Inflammatory macrophage treated with lipopolysaccharide for 4 hours (primary cell): ENCODE measurements at places on chromosomes 2 and 18.
A peak's percentile ranks its signal among the peaks of the same experiment; 100 is the strongest.

DNA sequence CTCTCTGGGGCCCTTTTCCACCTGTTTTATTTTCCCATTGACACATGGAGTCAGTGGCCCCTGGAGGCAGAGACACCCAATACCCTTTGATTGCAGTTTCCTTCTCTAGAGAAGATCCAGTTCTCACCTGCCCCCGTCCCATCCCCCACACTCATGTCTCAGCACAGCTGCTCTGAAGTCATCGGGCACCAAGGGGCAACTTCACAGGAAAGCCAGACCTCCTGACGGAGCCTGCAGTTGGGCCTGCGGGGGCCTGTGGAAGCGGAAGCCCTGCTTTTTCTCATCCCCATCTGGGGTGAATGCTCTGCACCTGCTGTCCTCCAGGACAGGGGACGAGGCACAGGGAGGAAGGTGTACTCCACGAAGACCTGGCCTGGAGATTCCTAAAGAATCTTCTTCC lies 308.3 kb upstream of the EPAS1 start:
- no peak for DNase-seq

DNA sequence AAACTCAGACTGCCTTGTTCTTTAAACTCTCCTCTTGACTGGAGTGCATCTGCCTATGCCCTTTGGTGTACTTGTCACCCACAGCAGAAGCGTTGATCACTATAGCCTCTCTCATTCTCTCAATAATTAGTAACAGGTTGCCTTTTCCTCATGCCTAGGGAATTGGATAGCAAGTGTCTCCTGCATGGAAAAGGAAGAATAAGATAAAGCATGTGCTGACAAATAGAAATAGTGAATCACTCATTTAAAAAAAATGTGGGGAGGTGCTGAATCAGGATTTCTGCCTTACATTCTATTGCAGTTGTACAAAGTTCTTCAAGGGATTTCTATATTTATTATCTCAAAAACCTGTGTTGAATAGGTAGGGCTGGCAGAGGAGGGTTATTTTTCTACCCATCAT lies 323.0 kb downstream of the TXNL1 start:
- DNase-seq = no peak

DNA sequence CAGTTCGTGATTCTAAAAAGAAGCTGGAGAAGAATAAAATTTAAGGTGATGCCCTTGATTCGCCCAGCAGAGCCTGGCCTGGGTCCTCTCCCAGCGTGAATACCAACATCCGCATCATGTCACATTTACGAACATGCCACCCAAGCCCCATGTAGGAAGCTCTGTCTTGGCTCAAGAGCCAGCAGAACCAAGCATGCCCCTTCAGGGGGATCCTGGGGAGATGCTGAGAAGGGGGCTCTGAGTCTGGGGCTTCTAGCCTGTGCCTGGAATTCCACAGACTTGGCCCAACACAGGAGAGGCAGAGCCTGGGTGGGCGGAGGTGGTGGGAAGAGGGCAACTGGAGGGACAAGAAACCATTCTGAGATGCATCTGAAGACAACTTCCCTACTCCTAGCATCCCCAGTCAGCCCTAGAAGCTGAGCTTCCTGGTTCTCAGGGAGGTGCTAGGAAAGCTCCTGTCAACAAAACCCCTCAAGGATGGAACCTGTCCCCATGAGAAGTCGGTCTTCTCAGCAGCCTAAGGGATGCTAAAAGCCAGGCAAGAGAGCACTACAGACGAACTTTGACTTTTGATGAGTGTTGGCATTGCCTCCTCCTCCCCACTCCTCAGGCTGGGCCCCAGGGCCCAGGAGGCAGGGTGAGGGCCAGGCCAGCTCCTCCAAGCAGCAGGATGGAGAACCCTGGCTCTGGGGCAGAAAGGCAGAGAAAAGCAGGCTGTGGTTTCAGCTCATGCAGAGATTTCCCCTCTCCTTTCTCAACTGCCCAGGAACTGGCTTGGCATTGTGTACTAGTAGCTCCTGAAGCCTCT lies 57.9 kb downstream of the POLR1A start:
- no peak for DNase-seq

DNA sequence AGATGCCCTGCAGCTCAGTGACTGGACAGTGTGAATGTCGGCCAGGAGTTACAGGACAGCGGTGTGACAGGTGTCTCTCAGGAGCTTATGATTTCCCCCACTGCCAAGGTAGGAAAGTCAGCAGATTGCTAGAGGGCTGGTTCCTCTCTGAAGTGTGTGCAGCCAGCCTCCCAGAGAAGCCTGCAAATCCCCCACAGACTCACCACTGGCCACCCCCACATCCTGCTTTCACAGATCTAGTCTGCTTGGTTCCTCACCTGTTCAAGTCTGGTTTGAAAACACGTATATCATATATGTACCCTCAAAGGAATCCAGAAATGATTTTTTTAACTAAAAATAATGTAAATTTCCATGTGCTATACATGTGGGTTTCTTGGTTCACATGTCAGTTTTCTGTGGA lies 121.1 kb downstream of the LAMA3 start:
- no peak for DNase-seq

DNA sequence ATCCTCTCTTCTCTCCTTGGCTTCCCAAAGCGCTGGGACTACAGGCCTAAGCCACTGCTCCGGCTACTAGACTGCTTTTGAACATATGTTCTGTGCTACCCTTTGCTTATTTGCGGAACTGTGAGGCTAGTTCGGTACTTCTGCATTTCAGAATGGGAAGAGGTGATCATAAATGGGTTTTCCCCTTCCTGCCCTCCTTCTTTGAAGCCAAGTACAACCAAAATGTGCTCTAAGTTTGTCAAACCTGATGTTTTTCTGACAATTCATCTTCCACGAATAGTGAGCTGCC lies 1.7 kb upstream of the ESCO1 start:
- DNase-seq = peak; percentile 79

DNA sequence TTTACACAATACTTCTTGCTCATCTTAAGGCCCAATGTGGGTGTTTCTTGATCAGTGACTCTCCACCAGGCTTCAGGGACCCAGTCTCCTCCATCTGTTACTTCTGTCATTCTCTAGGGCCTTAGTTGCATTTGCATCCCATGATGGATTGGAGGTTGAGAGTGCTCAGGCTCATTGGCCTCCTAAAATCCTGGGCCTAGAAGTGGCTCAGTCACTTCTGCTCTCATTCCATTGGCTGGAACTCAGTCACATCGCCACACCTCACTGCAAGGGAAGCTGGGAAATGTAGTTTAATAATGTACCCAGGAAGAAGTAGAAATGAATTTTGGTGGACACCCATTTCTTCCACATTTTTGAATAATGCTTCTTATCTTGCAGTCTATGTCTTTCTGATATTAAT lies 223.5 kb downstream of the HRH4 start:
- DNase-seq = no peak

GRCh38 chr2:96907115-96908041 lies 37.5 kb upstream of the SEMA4C start:
- no peak for DNase-seq

DNA sequence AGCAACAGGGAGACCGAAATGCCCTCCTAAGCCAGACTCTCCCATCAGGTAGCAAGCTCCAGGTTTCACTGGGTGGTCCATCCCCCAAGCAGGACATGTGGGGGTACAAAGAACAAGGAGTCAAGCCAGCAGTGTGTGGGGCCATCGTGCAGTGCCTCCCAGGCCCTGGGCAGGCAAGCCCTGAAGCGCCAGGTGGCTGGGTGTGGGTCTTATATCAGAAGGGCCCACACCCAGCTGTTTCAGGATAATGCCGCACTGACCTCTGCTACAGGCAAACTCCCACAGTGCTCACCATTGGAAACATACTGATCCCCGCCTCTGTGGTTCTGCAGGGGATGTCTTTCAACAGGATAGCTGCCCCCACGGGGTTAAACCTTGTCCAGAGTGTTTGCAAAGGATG lies 174.2 kb upstream of the SMAD2 start:
- DNase-seq = no peak

DNA sequence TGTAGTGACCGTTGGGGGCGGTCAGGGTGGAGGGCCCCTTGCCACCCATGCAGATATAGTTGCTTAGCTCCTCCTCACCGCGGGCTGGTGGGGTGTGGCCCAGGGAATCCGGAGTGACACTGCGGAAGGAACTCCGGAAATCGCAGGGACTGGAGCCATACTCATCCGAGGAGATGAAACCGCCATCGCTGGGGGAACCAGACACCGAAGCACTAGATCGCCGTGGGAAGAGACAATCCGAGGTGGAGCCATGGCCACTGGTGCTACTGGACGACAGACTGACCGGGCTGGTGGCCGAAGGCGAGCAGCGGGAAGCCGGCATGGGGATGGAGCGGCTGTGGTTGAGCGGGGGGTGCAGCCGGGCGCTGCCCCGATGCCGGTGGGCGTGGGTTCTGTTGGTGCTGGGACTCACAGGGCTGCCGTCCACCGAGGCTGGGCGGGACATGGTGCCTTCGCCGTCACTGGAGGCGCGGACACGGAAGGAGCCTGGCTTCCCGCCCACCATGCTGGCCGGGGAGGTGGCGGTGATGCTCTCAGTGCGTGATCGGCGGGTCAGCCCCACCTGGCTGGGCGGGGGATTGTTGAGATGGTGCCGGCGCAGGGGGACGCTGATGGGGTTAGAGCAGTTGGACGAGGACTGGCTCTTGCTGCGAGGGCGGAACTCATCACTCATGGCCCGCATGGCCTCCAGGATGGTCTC lies 2.2 kb downstream of the IRS1 start:
- DNase-seq = no peak

GRCh38 chr18:2948038-2948437 lies 64.9 kb downstream of the LPIN2 start:
- DNase-seq = peak; percentile 38

GRCh38 chr2:199979832-199980628 lies 24.6 kb downstream of the MAIP1 start:
- DNase-seq = peak; percentile 79

- DNase-seq = no peak
Observed at GRCh38 chr2:217262911-217263310, 403.0 kb upstream of the TNP1 start.

DNA sequence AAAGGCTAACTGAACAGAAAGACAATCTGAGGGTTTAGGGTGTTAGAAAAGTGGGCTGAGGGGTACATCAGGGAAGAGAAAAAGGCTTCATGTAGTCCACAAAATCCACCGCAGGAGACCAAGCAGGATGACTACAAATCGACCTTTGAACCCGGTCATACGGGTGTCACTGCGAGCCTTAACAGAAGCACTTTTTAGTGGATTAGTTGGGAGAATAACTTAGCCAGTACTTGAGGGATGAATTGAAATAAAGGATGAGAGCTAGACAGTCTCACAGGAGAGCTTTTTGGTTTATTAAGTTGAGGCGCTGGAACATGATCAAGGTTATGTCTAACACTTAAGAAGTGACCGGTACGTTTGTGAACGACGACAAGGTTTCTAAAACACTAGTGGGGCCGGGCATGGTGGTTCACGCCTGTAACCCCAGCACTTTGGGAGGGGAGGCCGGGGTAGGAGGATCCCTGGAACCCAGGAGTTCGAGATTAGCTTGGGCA lies 217.7 kb downstream of the MCFD2 start:
- no peak for DNase-seq

DNA sequence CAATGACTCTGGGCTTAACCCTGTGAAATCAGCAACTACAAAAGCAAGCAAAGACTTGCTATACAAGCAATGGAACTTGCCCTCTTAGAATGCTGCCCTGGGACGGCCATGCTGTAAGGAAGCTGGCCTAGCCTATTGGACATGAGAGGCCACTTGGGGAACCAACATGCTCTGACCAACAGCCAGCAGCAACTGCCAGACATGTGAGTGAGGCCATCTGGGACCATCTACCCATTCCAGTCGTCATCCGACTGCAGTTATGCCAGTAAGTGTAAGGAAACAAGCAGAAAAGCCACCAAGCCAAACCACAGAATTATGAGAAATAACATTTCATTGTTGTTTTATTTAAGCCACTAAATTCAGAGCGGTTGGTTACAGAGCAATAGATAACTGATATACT lies 40.9 kb downstream of the CLASP1 start:
- DNase-seq = no peak

GRCh38 chr2:48733067-48733503 lies 22.4 kb downstream of the LHCGR start:
- no peak for DNase-seq

DNA sequence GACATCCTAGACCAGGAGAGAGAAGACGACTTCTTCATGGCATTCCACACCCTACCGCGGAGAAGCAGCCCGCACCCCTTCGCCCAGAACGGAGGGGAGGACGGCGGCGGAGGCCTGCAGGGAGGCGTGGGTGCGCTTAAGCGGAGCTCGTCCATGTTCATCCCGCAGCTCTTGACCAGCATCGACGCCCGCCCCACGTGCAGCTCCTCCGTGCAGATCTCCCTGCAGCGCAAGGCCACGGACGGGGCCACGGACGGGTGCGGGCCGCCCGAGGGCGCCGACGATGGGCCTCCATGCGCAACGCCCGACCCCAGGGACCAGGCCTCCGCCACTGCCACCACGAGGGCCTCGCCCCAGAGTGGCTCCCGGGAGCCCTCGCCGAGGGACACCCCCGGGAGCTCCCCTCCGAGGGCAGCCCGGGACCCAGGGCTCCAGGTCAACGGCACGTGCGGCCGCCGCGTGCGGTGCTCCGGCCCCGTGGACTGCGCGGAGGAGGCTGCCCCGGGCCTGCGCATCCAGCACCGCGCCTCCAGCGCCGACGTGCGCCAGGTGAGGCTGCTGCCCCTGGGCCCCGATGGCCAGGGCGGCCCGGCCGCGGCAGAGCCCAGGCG lies 211.8 kb downstream of the NEDD4L start:
- DNase-seq = no peak

GRCh38 chr2:226583715-226584114 lies 215.9 kb downstream of the IRS1 start:
- no peak for DNase-seq

DNA sequence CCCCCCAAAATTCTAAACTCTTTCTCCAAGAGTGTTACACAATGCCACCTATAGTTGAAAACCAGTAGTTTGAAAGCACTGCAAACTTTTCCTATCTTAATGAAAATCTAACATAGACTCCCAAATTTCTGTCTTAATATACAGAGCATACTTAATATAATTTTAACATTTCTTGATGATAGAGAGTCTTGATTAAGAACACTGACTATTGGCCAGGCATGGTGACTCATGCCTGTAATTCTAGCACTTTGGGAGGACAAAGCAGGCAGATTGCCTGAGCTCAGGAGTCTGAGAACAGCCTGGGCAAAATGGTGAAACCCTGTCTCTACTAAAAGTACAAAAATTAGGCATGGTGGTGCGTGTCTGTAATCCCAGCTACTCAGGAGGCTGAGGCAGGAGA lies 34.2 kb downstream of the ASXL2 start:
- DNase-seq = no peak

- DNase-seq = no peak
Observed at GRCh38 chr2:129069875-129070594, 751.4 kb upstream of the HS6ST1 start.

- DNase-seq = no peak
Observed at GRCh38 chr2:211901226-211901846, 637.3 kb downstream of the ERBB4 start.

- DNase-seq = no peak
Observed at GRCh38 chr2:64289737-64290136, 145.5 kb upstream of the PELI1 start.

GRCh38 chr2:136205615-136206014 lies 87.7 kb upstream of the CXCR4 start:
- peak; percentile 15 for DNase-seq

- DNase-seq = no peak
Observed at GRCh38 chr2:206535260-206535986, 92.1 kb downstream of the ADAM23 start.
